NCI-H1436 treated with DMSO at 0.1 percent for 48 hours (cell line): ENCODE measurements at places on chromosomes 5 and 9.

- DNase-seq: no peak
Observed at GRCh38 chr5:79834754-79835714, 145.4 kb downstream of the CMYA5 start.

DNA sequence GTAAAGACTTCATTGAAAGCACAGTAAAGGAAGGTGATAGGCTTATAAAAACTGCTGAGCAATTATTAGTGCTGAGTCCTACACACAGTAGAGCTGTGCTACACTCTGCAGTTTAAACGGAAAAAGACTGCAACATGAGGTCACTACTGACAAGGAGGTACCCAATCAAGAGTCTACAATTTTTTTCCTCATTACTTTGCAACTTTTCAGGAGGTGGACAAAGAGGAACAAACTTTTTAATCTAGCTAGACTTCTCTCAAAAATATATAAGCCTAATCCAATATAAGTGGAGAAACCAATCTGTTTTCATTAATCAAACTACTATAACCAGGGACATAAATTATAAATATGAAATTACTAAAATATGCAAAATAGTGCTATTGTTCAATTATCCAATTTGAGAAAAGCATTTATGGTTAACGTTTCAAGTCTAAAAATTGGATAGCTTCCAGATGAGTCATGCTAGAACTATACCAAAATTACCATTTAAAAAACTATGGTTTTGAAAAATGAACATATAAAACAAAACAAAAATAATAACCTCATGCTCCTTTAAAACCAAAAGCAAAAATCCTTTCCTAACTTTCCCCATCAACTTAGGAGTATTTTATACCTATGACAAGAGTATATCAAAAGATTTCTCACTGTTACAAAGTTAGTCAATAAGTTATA lies 37.7 kb downstream of the FAM13B start:
- no peak for DNase-seq

GRCh38 chr5:162473041-162473714 lies 405.6 kb downstream of the GABRG2 start:
- no peak for DNase-seq

DNA sequence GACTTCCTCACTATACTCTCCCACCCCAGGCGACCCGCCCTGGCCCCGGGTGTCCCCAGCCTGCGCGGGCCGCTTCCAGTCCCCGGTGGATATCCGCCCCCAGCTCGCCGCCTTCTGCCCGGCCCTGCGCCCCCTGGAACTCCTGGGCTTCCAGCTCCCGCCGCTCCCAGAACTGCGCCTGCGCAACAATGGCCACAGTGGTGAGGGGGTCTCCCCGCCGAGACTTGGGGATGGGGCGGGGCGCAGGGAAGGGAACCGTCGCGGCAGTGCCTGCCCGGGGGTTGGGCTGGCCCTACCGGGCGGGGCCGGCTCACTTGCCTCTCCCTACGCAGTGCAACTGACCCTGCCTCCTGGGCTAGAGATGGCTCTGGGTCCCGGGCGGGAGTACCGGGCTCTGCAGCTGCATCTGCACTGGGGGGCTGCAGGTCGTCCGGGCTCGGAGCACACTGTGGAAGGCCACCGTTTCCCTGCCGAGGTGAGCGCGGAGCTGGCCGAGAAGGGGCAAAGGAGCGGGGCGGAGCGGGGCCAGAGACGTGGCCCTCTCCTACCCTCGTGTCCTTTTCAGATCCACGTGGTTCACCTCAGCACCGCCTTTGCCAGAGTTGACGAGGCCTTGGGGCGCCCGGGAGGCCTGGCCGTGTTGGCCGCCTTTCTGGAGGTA lies 2.1 kb downstream of the CA9 start:
- no peak for DNase-seq

- DNase-seq: no peak
Observed at GRCh38 chr9:131103024-131103423, 6.7 kb downstream of the AIF1L start.

DNA sequence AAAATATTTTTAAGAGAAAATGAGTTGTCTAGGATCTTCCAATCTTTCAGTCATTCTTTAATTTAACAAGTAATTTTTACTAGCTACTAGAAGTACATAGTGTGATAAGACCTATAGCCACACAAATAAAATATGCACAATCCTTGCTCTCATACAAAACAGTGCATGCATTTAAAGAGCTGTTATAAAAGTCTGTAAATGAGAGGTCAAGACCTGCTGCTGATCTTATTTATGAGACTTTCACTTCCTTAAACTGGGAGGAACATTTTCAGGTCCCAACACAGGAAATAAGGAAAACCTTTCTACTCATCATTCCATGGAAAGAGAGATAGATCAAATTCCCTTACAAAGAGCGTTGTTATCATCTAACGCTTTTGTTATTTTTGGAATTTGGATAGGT lies 54.2 kb upstream of the PAM start:
- no peak for DNase-seq

GRCh38 chr9:4111233-4112008 lies 188.4 kb downstream of the GLIS3 start:
- DNase-seq: no peak

DNA sequence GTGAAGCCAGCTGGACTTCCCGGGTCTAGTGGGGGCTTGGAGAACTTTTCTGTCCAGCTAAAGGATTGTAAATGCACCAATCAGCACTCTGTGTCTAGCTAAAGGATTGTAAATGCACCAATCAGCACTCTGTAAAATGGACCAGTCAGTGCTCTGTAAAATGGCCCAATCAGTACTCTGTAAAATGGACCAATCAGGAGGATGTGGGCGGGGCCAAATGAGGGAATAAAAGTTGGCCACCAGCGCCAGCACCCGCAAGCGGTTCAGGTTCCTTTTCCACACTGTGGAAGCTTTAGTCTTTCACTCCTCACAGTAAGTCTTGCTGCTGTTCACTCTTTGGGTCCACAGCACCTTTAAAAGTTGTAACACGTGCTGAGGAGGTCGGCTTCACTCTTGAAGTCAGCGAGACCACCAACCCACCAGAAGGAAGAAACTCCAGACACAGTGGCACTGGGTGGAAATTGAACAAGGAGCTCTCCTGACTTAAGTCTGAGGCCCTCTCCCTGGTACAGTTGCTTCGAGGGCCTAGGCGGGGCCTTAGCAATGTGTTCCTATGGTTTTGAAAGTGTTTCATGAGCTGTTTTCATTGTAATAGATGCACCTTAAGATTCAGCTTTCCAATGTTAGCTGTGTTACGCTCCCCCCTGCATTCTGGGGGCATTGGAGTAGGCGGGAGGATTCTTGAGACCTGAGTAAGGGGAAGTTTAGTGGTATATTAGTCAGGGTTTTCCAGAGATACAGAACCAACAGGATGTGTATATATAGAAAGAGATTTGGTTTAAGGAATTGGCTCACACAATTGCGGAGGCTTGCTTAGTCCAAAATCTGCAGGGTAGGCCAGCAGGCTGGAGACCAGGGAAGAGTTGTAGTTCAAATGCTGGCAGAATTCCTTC lies 21.5 kb upstream of the MYO10 start:
- no peak for DNase-seq

- no peak for DNase-seq
Observed at GRCh38 chr5:1897816-1898450, 15.2 kb upstream of the IRX4 start.

DNA sequence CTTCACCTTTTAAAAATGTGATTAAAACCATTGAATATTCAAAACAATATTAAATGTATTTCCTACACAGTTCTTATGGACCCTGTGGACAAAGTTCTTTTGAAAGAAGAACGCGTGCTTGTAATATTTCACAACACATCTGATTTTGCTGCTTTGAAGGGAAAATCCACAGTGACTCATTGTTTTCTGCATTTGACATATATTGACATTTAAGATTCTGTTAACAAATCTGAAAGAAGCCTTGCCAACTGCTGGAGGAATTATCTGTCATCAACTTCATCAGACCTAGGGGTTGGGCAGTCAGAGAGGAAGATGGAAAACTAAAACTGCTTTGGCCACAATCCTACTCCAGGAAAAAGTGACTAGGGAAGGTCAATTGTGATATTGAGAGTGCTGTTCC lies 56.9 kb upstream of the RASEF start:
- no peak for DNase-seq

DNA sequence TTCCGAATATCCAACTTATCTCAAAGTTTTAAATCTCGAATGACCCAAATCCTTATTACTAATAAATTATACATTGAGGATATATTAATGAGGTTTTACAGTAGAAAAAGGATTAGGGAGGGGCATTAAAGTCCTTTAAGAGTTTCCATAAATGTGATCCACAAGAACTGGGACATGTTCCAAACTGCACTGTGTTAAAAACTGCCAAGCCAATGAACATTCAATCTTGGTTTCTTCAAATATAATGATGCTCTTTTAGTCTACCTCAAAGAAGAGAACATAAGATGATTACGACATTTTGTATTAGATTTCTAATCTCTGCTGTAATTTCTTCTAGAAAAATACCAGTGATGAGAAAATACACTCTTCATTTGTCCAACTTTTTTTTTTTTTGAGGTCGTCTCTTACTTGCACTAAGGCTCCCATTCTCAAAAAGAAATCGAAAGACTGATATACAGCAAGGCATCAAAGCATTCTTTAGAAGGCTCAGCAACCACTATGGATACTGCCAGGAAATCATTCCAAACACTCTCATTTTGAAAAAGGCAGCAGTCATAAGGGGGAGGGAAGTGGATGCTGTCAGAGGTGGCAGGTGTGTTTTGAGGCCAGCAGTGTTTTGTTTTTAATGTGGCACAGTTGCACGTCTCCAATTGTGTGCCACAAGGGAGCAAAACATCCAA lies 1.7 kb downstream of the PTAR1 start:
- no peak for DNase-seq

DNA sequence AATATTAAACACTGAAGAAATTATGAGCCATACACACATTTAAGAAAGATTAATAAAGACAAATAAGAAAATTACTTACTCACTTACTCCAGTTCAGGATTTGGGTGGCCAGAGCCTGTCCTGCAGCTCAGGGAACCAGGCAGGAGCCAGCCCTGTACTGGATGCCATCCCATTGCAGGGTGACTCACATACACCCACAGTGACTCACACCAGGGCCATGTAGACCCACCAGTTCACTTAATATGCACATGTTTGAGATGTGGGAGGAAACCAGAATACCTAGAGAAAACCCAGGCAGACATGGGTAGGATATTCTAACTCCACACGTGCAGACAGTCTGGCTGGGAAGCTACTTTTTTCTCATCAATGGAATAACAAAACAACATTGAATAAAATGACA lies 49.6 kb upstream of the ADRB2 start:
- no peak for DNase-seq

GRCh38 chr5:10828241-10828640 lies 67.2 kb upstream of the DAP start:
- DNase-seq: no peak

DNA sequence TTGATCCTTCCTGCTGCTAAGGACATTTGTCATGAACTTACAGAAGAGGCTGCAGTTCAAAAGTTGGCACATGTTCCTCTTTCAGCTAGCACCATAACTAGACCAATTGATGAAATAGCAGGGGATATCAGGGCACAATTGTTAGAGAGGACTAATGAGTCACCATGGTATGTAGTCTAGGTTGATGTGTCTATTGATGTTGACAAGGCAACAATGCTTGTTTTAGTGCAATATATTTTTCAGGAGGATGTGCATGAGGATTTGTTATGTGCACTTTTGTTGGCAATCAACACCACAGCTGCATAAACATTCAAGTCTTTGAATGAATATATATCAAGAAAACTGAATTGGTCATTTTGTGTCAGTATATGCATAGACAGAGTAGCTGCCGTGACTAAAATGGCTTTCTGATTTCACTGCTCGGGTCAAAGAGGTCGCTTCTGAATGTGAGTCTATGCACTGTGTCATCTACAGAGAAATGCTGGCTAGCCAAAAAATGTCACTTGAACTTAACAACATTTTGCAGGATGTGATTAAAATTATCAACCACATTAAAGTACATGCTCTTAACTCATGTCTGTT lies 68.0 kb downstream of the FGF10 start:
- no peak for DNase-seq

- DNase-seq: no peak
Observed at GRCh38 chr5:66454186-66455078, 141.8 kb upstream of the MAST4 start.

DNA sequence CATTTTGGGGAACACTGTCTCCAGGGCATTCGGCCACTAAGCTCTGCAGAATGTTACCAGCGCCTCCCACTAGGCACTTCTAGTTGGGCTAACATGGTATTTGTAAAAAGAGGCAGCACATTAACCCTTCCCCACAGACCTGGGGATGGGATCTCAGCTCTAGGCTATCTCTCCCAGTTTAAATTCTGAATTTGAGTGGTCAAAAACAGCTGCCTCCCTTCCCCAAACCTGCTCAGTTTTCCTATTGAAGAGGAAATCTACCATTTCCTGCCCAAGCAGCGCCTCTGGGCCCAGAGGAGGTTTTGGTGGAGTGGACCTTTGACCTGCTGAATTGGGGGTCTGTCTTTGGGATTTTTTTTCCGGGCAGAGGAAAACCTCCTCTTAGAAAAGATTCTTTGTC lies 53.2 kb downstream of the ENC1 start:
- no peak for DNase-seq

GRCh38 chr9:79134654-79135053 lies 437.1 kb upstream of the TLE4 start:
- DNase-seq: no peak

DNA sequence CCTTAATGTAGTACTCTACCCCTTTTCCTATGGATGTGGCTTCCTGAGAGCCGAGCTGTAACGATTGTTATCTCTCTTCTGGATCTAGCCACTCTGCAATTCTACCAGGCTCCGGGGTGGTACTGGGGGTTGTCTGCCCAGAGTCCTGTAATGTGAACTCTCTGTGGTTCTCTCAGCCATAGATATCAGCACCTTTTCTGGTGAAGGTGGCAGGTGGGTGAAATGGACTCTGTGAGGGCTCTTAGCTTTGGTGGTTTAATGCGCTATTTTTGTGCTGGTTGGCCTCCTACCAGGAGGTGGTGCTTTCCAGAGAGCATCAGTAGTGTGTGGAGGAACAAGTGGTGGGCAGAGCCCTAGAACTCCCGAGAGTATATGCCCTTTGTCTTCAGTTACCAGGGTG lies 122.1 kb downstream of the GABRG2 start:
- no peak for DNase-seq

GRCh38 chr5:154251529-154251928 lies 61.0 kb downstream of the GALNT10 start:
- DNase-seq: no peak

DNA sequence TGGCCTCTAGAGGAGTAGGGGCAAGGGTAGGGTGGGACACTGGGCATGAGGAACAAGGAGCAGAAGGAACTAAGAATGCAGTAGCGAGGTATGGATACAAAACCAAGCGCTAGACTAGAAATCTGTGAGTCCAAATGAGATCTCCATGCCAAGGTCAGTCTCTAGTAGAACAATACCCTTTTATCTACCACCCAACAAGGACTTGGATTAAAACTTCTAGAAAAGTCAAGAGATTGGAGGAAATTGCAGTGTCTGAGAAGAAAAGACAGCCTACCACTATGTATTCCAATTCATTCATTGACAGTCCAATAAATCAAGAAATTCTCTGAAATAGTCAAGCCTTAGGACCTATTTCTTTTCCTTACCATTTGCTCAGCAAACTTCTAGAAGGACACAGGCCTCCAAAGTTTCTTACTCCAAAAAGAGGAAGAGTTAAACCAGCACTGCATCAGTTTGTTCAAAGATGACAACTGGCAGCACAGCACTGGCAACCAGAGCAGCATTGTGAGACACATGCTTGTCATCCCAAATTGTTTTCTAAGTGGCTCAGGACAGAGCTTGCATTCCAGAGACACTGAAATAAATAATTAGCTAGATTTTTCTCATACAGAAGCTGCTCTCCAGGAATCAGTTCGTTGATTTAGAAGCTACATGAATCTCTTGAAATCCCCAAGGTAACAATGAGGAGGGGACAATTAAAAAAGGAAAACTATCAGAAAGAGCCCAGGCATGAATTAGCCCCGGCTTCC lies 22.6 kb downstream of the ABCA1 start:
- no peak for DNase-seq

- no peak for DNase-seq
Observed at GRCh38 chr9:35481347-35481975, 8.4 kb upstream of the RUSC2 start.
